ENCODE measurements at places on chromosomes 4 and X. TPM values are rescaled to one million over a fixed set of nuclear protein-coding genes. Genes with fewer than 3 reads are reported as not detected.

Gene RPS6KA6
- 4.7 TPM for polyA plus RNA-seq

Gene CXCL8
- polyA plus RNA-seq, result 1.3 TPM

Gene ATP1B4
- polyA plus RNA-seq, result not detected

Gene TCP11X2
- polyA plus RNA-seq, result not detected

Data from kidney (tissue), 22 donors.